Psoas muscle (tissue), 8 donors: ENCODE measurements at places on chromosomes 5 and 9. TPM values are rescaled to one million over a fixed set of nuclear protein-coding genes. Genes with fewer than 3 reads are reported as not detected.

The COL5A1 gene
- 11.3 TPM for total RNA-seq

The LHX3 gene
- not detected for total RNA-seq

The GDA gene
- total RNA-seq: 0.27 TPM

GRCh38 chr9:16254674-16255073 lies 615.8 kb downstream of the BNC2 start:
- DNase-seq: no peak

- DNase-seq: no peak
Measured at GRCh38 chr9:122050167-122050566, 42.9 kb downstream of the TTLL11 start.

GRCh38 chr5:150026682-150027172 lies 26.2 kb downstream of the HMGXB3 start:
- no peak for DNase-seq
